ENCODE measurements at places on chromosomes 13 and 19. TPM values are rescaled to one million over a fixed set of nuclear protein-coding genes. Genes with fewer than 3 reads are reported as not detected.
A peak's percentile ranks its signal among the peaks of the same experiment; 100 is the strongest.

Gene ZNF888
- 3.1 TPM for total RNA-seq

Gene SCN1B
- total RNA-seq: 26.7 TPM

DNA sequence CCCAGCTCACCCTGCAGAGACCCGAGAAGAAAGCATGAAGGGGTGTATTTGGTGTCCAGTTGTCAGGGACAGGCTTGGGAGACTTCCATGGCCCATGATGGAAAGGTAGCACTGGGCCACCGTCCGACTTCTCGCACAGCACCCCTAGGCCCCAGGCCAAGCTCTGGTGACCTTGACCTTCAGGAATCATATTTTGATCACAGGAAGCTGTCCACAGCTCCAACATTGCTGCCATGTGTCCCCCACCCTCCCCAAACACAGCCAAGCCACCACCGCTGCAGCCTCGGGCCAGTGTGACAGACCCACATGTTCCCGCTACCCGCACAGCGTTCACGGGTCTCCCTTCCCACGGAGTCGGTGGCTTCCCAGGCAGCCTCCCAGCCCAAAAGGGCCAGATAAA is 842 bp upstream of the PTGIR start:
- H3K4me3 ChIP-seq: no peak overlapping the region
- no peaks in the 10 kb centered on the region for H3K4me1 ChIP-seq
- no peaks in the 10 kb centered on the region for H3K36me3 ChIP-seq
- H3K27ac ChIP-seq: peak overlapping the region; percentile 86
- H3K27me3 ChIP-seq: no peaks in the 10 kb centered on the region

DNA sequence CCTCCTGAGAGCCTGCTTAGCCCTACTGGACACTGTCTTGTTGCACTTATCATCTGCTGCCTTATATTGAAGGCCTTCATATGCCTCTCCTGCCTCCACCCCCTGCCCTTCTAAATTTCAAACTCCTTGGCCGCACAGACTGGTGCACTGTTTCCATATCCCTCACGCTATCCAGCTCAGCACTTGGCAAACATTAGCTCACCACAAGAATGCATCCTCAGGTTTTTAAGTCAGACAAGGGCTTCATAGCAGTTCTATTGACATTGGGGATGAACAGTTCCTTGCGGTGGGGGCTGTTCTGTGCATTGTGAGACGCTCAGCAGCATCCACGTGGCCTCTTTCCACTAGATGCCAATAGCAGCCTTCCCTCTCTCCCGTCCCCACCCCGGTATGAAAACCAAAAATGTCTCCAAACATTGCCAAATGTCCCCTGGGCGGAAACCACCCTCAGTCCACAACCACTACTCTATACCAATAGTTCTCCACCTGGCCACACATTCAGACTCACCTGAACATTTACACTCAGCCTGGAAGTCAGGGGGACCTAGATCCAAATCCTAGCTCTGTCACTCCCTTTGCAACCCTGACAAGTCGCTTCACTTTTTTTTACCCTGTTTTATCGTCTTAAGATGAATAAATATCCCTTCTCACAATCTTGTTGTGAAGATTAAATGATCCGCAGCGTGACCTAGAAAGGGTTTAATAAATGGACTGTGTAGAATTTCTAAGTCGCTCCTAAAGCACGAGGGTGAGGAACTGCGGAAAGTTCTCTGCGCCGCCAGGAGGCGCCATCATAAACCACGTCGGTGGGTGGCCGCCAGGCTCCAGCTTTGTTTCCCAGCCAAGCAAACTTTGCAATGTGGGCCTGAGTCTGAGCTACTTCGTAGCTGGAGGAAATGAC is 3.6 kb upstream of the CEACAM3 start:
- DNase-seq: peak; percentile 20
- H3K27me3 ChIP-seq: no peaks in the 10 kb centered on the region
- H3K4me1 ChIP-seq: no peaks in the 10 kb centered on the region
- no peak overlapping the region for H3K4me3 ChIP-seq
- no peaks in the 10 kb centered on the region for H3K36me3 ChIP-seq

GRCh38 chr13:20348018-20348417 is 115.9 kb upstream of the GJB6 start:
- H3K27ac ChIP-seq: no peak overlapping the region
- H3K36me3 ChIP-seq: no peaks in the 10 kb centered on the region
- DNase-seq: no peak

DNA sequence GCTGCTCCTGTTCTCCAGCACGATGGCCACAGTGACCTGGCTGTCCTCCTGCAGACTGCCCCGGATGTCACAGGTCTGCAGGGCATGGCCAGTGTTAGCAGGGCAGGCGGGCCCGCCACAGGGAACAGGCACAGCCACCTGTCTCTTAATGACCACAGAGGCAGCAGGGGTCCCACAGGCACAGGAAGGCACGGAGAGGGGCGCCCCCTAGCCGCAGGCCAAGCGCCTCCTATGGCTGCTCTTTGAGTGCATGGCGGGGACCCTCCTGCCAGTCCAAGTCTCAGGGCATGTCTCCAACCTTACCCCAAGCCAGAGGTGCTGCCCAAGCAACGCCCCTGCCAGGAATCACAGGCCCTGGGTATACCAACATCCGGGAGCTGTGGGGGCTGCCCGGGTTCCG is 14.1 kb downstream of the IZUMO4 start:
- H3K4me3 ChIP-seq: no peak overlapping the region
- DNase-seq: no peak
- no peaks in the 10 kb centered on the region for H3K27me3 ChIP-seq
- peaks cover 100% of the 10 kb centered on the region for H3K36me3 ChIP-seq
